ENCODE measurements at places on chromosomes 13 and 19.

GRCh38 chr13:109897988-109898624 lies 111.7 kb upstream of the IRS2 start:
- no peaks in the 10 kb centered on the region for H3K4me1 ChIP-seq
- H3K4me3 ChIP-seq, result no peak overlapping the region
- H3K27me3 ChIP-seq, result no peaks in the 10 kb centered on the region
- DNase-seq, result no peak

GRCh38 chr13:84648069-84648640 lies 765.9 kb upstream of the SLITRK1 start:
- no peaks in the 10 kb centered on the region for H3K36me3 ChIP-seq
- H3K27ac ChIP-seq, result no peak overlapping the region
- H3K4me1 ChIP-seq, result no peaks in the 10 kb centered on the region
- no peak for DNase-seq

DNA sequence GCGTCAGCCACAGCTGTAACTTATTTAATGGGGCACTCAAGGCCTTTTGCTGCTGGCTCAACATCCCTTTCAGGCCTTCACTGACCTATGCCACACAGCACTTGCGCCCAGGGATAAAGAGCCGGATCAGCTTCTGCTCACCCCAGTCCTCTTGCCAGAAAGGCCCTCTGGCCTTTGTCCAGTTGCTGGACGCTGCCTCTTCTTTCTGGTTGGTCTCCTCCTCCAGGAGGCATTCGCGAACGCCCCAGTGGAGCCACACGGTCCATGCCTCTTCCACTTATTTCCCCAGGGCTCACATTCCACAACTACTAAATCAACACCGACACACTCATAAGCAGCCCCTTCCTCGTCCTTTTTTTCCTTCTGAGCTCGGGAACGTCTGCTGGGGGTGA lies 3.7 kb upstream of the ZNF329 start:
- no peaks in the 10 kb centered on the region for H3K4me1 ChIP-seq
- no peaks in the 10 kb centered on the region for H3K36me3 ChIP-seq
- peak overlapping the region; percentile 18 for H3K27ac ChIP-seq
- no peaks in the 10 kb centered on the region for H3K27me3 ChIP-seq
- H3K4me3 ChIP-seq, result peak overlapping the region; percentile 55
- DNase-seq, result no peak

- no peaks in the 10 kb centered on the region for H3K27me3 ChIP-seq
- no peak overlapping the region for H3K4me3 ChIP-seq
- no peaks in the 10 kb centered on the region for H3K4me1 ChIP-seq
- no peak overlapping the region for H3K27ac ChIP-seq
- no peaks in the 10 kb centered on the region for H3K36me3 ChIP-seq
Observed at GRCh38 chr19:18144361-18144760, 8.6 kb upstream of the PIK3R2 start.

- no peak for DNase-seq
- no peaks in the 10 kb centered on the region for H3K4me1 ChIP-seq
- no peak overlapping the region for H3K4me3 ChIP-seq
- no peak overlapping the region for H3K27ac ChIP-seq
Observed at GRCh38 chr13:106882246-106882645, 314.3 kb upstream of the ARGLU1 start.

DNA sequence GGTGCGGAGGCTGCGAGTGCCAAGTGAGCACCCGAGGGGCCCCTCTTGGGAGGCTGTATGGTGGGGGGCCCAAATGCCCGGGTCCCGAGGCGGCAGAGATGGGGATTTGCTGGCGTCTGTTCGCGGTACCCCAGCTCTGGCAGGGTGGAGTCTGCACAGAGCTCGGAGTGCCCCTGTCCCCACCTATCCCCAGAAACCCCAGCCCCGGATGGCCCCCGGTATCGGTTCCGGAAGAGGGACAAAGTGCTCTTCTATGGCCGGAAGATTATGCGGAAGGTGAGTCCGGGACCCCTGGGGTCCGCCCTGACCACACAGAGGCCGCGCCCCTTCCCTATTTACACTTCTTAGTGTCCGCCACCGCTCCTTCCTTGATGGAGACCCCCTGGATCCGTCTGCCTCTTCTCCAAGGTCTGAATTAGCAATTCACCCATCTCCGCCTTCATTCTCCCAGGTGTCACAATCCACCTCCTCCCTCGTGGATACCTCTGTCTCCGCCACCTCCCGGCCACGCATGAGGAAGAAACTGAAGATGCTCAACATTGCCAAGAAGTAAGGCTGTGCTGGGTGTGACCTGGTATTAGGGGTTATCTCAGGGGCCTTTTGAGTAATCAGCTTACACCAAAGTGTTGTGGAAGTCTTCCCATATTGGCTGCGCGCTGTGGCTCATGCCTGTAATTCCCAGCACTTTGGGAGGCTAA lies 630 bp downstream of the PNPLA6 start:
- H3K36me3 ChIP-seq, result peaks cover 8% of the 10 kb centered on the region
- 0 out of 2 replicates have a peak overlapping the region, but pooled peaks have one; percentile 29 for H3K27ac ChIP-seq
- H3K27me3 ChIP-seq, result no peaks in the 10 kb centered on the region
- peak overlapping the region; percentile 78 for H3K4me3 ChIP-seq

DNA sequence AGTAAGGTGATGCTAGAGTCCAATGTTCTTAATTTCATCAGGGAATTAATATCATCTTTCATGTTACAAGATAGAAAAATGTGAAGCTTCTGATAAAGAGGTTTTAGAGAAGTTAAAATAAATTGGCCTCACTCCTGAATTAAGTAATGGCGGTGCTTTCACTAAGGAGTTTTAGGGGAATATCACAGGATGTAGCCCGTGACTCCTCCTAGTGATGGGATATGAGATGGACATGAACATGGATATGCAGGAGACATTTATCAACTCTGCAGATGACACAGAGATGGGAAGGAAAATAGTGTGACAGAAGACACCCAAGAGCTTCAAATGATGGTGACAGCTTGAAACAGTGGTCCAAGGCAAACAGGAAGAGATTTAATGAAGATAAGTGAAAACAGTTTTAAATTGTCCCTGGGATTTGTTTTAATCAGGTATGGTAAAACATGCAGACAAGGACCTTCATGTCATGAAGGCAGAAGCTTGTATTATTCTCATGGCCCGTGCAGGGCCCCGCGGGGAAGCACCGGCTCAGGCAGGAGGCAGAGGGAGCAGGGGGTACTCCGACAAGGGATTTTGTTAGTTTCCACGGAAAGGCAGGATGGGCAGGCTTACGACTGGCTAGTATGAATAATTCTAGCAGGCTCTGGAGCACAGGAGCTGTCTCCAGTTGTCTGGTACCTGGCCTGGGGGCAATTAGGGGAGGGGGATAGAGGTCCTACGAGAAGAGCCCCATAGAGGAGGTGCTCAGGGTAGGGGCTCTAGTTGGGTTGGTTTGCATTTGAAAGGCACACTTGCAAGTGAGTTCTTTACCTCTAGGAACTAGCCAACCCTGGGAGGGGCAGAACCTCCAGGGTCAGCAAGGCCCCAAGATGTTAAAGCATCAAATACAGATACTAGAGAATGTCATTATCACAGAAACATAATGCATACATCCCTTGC lies 38.7 kb upstream of the FARP1 start:
- H3K4me1 ChIP-seq, result no peaks in the 10 kb centered on the region
- no peaks in the 10 kb centered on the region for H3K27me3 ChIP-seq
- H3K27ac ChIP-seq, result no peak overlapping the region

- no peaks in the 10 kb centered on the region for H3K4me1 ChIP-seq
- no peaks in the 10 kb centered on the region for H3K36me3 ChIP-seq
- H3K27me3 ChIP-seq, result no peaks in the 10 kb centered on the region
Observed at GRCh38 chr13:109734002-109734785, 52.2 kb downstream of the IRS2 start.

DNA sequence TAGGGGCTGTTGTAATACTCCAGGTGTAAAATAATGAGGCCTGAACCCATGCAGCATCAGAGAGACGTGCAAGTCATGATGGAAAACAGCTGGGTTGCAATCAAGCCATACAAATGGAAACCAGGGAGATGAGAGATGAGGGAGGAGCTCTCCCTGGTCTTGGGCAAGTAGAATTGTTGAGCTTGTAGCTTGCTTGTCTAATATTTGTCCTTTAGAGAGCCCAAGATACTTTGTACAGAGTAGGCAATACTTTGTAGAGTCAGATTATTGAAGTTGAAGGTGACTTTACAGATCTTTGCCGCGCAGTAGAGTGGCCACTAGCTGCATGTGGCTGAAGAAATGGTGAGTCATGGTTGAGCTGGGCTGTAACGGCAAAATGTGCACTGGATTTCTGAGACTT lies 8.3 kb downstream of the ATP8A2 start:
- H3K27me3 ChIP-seq, result no peaks in the 10 kb centered on the region
- H3K36me3 ChIP-seq, result no peaks in the 10 kb centered on the region
- no peak for DNase-seq
- no peak overlapping the region for H3K4me3 ChIP-seq

DNA sequence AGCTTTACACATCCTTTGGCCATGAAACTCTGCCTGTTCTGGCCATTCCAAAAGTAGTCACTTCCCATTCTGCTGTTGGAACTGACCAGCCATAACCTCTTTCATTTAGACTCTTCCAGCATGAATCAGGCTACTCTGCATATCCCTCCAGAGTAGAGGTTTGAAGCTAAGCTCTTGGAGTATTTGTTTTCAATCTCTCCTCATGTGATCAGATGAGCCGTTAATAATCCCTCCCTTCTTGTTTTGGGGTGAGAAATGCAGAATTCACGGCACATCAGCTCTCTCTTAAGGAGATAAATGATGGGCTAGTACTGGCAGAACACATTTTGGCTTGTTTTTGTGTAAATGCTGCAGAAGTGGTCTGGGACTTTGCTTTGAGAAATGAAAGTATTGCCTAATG lies 519.9 kb downstream of the PCDH17 start:
- DNase-seq, result no peak
- H3K4me1 ChIP-seq, result no peaks in the 10 kb centered on the region
- no peaks in the 10 kb centered on the region for H3K36me3 ChIP-seq
- no peak overlapping the region for H3K4me3 ChIP-seq

DNA sequence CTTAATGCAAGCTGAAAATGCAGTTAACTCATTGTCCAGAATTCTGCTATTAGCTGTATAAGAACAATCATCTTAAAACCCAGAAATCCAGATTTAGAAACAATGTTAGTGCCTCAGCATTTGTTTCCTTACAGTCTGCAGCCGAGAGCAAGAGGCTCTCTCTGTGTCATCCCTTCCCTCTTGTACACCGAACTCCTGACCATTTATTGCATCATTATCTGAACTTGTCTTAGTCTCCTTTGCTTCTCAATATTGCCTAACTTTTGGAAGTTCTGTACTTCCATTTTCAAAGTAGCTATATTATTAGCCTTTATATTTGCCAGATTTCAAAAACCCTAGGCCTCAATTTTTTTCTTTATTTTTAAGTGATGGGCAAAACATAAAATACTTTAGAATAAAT lies 27.1 kb downstream of the RNASEH2B start:
- H3K27me3 ChIP-seq, result no peaks in the 10 kb centered on the region
- no peaks in the 10 kb centered on the region for H3K36me3 ChIP-seq
- no peak for DNase-seq
- no peak overlapping the region for H3K27ac ChIP-seq
- H3K4me1 ChIP-seq, result no peaks in the 10 kb centered on the region
- no peak overlapping the region for H3K4me3 ChIP-seq

- no peaks in the 10 kb centered on the region for H3K27me3 ChIP-seq
- no peak overlapping the region for H3K4me3 ChIP-seq
- no peaks in the 10 kb centered on the region for H3K4me1 ChIP-seq
- DNase-seq, result no peak
- no peak overlapping the region for H3K27ac ChIP-seq
- no peaks in the 10 kb centered on the region for H3K36me3 ChIP-seq
Observed at GRCh38 chr13:33612641-33613638, 205.0 kb upstream of the RFC3 start.

- DNase-seq, result no peak
- H3K27me3 ChIP-seq, result no peaks in the 10 kb centered on the region
- no peaks in the 10 kb centered on the region for H3K4me1 ChIP-seq
- no peak overlapping the region for H3K4me3 ChIP-seq
- no peaks in the 10 kb centered on the region for H3K36me3 ChIP-seq
Observed at GRCh38 chr19:31257426-31258130, 91.7 kb downstream of the TSHZ3 start.

DNA sequence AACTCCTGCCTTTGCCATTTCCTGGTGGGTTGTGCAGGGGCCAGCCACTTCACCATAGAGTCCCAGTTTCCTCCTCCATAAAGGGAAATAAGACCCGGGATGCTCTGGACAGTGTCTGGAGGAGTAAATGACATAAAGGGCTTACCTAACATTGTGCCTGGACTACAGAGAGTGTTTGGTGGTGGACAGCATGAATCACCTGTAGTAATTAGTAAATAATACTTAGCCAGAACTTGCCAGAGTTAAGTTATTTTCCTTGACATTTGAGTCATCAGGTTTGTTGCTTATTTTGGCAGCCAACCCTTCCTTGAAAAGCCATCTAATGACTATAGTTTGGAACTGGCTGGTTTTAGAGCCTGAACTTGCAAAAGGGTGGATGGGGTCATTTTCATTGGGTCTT lies 159.2 kb downstream of the SLC7A1 start:
- H3K27ac ChIP-seq, result no peak overlapping the region
- DNase-seq, result no peak
- H3K4me3 ChIP-seq, result no peak overlapping the region
- no peaks in the 10 kb centered on the region for H3K4me1 ChIP-seq
- H3K27me3 ChIP-seq, result no peaks in the 10 kb centered on the region

- no peaks in the 10 kb centered on the region for H3K36me3 ChIP-seq
- H3K27ac ChIP-seq, result no peak overlapping the region
- no peaks in the 10 kb centered on the region for H3K4me1 ChIP-seq
- no peak for DNase-seq
- peaks cover 46% of the 10 kb centered on the region for H3K27me3 ChIP-seq
Observed at GRCh38 chr19:30648866-30649862, 277.0 kb downstream of the ZNF536 start.

- no peak for DNase-seq
- H3K4me3 ChIP-seq, result no peak overlapping the region
- H3K36me3 ChIP-seq, result no peaks in the 10 kb centered on the region
- H3K27ac ChIP-seq, result no peak overlapping the region
- H3K4me1 ChIP-seq, result no peaks in the 10 kb centered on the region
Observed at GRCh38 chr13:99378985-99379733, 72.0 kb upstream of the GPR183 start.

- no peaks in the 10 kb centered on the region for H3K27me3 ChIP-seq
- no peaks in the 10 kb centered on the region for H3K36me3 ChIP-seq
- DNase-seq, result no peak
- peaks cover 18% of the 10 kb centered on the region for H3K4me1 ChIP-seq
Observed at GRCh38 chr19:1767464-1767933, 14.2 kb downstream of the ONECUT3 start.

DNA sequence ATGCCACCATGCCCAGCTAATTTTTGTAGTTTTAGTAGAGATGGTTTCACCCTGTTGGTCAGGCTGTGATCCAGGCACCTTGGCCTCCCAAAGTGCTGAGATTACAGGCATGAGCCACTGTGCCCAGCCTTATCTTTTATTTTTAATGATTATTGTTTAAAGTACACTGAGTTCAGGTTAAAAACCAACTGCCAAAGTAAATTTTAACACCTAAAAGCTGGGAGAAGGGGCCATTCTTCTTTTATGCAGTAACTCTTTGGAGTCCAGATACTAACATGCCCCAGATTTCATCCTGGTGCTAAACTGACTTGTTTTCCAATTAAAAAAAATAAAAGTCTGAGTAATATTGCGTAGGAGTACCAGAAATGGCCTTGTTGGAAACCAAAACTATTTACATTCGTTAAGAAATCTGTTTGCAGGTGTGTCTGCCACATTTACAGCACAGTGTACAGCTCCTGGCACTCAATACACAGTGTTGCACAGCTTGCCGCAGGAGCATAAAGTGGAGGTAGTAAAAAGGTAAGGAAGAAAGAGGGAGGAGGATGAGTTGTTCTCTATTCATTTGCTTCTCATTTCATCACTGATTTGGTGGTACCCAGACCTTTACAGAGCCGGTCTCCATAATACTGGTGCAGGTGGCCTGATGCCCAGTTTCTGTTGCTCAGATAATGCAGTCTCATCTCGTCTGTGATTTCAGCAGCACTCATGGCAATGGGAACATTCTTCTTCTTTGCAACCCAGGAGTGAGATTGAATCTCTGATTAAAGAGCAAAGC lies 108.9 kb downstream of the PCCA start:
- H3K4me1 ChIP-seq, result no peaks in the 10 kb centered on the region
- DNase-seq, result no peak
- H3K27ac ChIP-seq, result no peak overlapping the region
- no peaks in the 10 kb centered on the region for H3K27me3 ChIP-seq
- no peak overlapping the region for H3K4me3 ChIP-seq

Measured in Panc1 (cell line).